ENCODE measurements at places on chromosomes 3 and 15.

GRCh38 chr15:64144192-64144564, 7.4 kb upstream of the SNX22 start:
- no peak for DNase-seq

- no peak for DNase-seq
Measured at GRCh38 chr15:60121845-60122244, 117.7 kb downstream of the FOXB1 start.

DNA sequence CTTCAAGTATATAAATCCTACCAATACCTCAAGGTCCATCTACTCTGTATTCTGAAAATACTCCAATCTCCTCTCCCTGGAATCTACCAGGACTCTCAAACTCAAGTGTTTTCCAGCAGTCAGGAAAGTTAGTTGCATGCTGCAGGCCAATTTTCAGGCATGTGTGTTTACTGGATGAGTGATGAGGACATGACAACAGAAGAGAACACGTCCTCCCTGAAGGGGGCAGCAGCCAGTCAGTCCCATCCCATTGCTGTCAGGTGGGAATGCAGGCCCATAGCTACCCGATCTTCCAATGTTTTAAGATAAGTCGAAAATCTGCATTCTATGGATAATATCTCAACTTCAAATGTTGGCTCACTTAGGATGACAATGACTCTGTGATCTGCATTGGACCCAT, 496.2 kb downstream of the FHIT start:
- no peak for DNase-seq

DNA sequence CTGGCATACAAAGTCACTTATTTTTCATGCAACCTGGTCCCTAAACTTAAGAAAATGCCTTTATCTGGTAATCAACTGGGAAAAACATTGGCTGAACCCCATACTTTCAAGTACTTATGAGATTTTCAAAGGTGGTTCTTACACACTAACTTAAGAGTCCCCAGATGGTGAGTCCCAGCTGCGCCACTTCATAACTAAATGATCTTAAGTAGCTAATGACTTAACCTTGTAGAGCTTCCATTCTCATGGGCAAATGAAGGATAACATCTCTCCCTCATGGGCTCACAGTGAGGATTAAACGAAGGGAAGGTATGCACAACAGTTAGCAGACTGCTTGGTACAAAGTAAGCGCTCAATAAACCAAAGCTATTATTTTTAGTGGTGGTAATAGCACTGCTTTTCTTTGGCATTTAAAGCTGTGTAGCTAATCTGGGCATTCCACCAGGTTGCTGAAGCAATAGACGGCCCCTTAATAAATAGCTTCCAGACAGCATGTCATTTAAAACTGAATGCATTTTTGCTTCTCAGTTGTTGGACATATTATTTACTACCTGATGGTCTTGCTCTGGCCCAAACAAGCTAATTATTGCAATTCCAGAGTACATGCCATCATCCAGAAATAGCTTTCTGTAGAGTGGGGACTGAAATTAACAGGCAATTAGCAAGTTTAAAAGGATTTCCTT, 55.4 kb downstream of the LIPC start:
- no peak for DNase-seq

DNA sequence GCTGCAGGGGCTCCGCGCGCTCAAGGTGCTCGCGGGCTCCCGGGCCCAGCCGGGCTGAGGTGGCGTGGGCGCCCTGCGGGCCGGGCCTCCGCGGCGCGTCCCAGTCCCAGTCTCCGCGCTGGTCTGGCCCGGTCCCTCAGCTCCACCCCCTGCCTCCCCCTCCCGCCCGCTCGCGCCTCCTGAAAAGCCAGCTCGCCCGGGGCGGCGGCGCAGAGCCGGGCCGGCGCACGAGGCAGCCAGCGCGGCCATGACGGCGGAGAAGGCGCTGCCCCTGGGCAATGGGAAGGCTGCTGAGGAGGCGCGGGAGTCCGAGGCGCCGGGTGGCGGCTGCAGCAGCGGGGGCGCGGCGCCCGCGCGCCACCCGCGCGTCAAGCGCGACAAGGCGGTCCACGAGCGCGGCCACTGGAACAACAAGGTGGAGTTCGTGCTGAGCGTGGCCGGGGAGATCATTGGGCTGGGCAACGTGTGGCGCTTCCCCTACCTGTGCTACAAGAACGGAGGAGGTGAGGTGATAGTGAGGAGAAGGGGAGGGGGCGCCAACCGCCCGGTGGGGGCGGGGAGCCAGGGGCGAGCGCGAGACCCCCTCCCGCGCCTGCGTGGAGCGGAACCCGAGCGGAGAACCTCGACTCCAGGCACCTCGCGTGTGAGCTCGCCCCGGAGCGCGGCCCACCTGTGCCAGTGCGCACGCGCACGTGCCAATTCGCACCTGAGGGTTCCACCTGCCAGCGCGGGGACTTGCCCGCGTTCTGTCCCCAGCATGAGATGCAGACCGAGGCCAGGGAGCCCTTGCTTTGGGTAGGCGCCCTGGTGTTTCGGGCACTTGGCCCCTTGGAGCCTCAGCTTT, at the start of gene SLC6A11:
Gene SLC6A11 (plus strand): TSS at position 210 of the 844 bp plus-strand sequence. CDS start 38 bp downstream, at position 248.
- DNase-seq = no peak

DNA sequence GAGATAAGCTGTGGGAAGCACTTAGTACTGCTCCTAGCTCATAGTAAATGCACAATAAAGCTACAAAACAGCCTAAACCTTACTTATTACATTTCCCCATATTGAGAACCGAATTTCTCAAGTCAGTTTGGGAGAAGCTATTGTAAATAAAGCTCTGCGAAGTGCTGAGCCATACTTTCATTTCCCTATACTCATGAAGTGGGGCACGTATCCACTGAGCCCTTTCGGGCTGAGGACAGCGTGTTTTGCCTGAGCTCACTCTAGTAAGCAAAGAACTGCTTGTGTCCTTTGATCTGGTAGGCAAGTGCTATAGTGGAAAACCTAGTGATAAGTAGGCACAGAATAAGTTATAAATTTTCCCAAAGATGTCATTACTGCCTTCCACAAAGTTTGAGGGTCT, 165.0 kb downstream of the RSL24D1 start:
- DNase-seq = no peak

DNA sequence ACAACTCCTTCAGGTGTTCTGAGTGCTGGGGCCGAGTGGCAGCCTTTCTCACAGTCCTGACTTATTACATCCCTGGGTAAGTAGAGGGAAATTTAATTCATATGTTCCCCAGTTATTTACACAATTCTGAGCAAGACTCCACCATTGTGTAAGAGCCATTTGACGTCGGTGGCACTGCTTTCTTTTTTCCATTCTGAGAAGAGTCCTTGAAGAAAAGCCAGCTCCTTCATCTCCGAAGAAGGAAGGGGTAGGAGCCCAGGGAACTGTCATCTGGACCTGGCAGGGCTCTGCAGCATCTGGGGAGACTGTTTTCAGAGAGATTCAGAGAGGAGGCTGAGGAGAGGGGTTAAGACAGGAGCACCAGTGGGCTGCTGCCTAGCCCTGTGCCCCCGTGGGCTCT, 22.6 kb upstream of the MASP1 start:
- DNase-seq = no peak

GRCh38 chr3:138875096-138875753, 40.5 kb upstream of the PIK3CB start:
- no peak for DNase-seq

GRCh38 chr3:148605521-148605920, 92.2 kb upstream of the AGTR1 start:
- DNase-seq = no peak

GRCh38 chr15:50687302-50687902, 805 bp upstream of the TRPM7 start:
- no peak for DNase-seq

DNA sequence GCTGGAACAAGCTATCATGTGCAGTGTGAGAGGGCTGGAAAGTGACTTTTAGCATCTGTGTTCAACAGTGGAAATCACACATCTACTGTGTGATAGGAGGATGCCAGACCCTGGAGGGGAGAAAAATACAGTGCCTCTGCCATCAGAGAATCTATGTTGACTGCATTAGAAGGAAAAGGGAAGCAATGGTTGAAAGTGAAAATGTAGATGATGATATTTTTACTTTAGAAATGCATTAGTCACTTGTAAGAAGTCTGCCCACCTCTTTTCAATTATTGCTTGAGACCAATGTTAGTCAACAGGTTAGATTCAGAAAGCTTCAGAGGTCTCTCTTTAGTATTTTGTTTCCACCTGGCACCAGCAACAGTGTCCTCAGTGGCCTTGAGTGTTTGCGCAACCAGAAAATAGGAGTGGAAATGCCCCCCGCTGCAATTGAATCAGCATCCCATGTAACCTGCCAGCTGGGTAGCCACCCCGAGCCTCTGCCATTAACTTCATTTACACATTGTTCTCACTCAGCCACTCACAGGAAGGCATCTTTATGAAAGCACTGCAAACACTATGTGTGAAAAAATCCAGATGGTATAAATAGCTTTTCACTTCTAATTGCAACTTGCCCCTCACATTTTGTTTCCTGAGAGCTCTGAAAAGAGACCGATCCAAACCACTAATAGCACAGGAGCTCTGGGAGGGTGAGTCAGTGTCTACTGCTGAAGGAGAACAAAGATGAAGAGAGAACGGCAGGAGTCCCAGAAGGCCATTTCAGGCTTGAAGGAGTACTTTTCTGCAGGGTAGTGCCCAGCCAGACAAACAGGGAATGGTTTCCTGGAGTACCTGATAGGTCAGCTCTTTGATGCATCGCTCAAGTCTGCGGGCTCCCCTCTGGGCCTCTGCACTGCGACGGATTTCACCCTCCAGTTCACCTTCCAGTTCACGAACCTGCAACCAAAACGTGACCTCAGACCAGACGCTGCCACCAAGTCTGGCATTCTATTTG, 92.1 kb downstream of the HHLA2 start:
- DNase-seq = no peak

DNA sequence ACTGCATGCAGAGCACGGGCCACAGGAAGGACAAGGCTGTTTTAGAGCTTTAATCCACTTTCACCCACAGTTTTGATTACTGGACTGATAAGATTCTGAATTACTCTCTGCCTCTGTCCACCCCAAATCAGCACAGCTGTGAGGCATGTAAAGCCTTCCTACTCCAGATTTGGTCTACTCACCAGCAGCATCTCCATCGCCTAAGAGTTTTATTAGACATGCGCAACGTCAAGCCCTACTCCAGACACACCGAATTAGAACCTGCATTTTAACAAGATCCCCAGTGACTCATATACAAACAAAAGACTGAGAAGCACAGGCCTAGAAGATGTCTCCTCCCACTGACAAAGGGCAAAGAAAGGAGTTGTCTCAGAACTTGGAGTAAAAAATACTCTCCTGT, 221.2 kb downstream of the TUSC7 start:
- no peak for DNase-seq

GRCh38 chr15:35092311-35092710, 7.2 kb upstream of the NANOGP8 start:
- no peak for DNase-seq

- DNase-seq = no peak
Measured at GRCh38 chr3:13935494-13936094, 55.7 kb upstream of the WNT7A start.
